Kidney (tissue), 22 donors: ENCODE measurements at places on chromosomes 6 and 20. TPM values are rescaled to one million over a fixed set of nuclear protein-coding genes. Genes with fewer than 3 reads are reported as not detected.

UNC93A gene
- not detected for total RNA-seq

TRIM15 gene
- 2.2 TPM for total RNA-seq

TRDN gene
- 0.19 TPM for total RNA-seq

RNF114 gene
- total RNA-seq, result 89.2 TPM

RCAN2 gene
- total RNA-seq, result 25.7 TPM

TMEM170B gene
- 3.7 TPM for total RNA-seq

HLA-A gene
- 695 TPM for total RNA-seq

BPIFB2 gene
- not detected for total RNA-seq

SLC22A3 gene
- 6.4 TPM for total RNA-seq

LTA gene
- 0.35 TPM for total RNA-seq

TMEM74B gene
- 0.54 TPM for total RNA-seq

TTLL9 gene
- 1.9 TPM for total RNA-seq

ZNFX1 gene
- 44.0 TPM for total RNA-seq

COX4I2 gene
- total RNA-seq, result 1.3 TPM

MUCL3 gene
- total RNA-seq, result 0.13 TPM

OPRM1 gene
- not detected for total RNA-seq

KCNK5 gene
- 77.0 TPM for total RNA-seq

HLA-DQA1 gene
- total RNA-seq, result 63.5 TPM

SNAP91 gene
- total RNA-seq, result 0.82 TPM

BHLHE23 gene
- not detected for total RNA-seq

CCN2 gene
- total RNA-seq, result 64.1 TPM

CLPSL1 gene
- total RNA-seq, result not detected

PEX7 gene
- 10.6 TPM for total RNA-seq

AFG1L gene
- 7.0 TPM for total RNA-seq

HCRTR2 gene
- total RNA-seq, result not detected

RNF217 gene
- 18.7 TPM for total RNA-seq

GPLD1 gene
- total RNA-seq, result 0.94 TPM

TBC1D32 gene
- 12.4 TPM for total RNA-seq

C6orf15 gene
- total RNA-seq, result not detected

SOX4 gene
- total RNA-seq, result 36.5 TPM

GNRH2 gene
- total RNA-seq, result not detected

YIPF3 gene
- total RNA-seq, result 107 TPM

HLA-DMB gene
- 78.0 TPM for total RNA-seq

SLC4A11 gene
- total RNA-seq, result 7.6 TPM

GTF2H4 gene
- 39.3 TPM for total RNA-seq

SOBP gene
- 9.5 TPM for total RNA-seq

UBD gene
- 33.5 TPM for total RNA-seq

SCRT2 gene
- not detected for total RNA-seq

CNR1 gene
- total RNA-seq, result 4.8 TPM

PCSK2 gene
- total RNA-seq, result 0.22 TPM

PIGU gene
- 15.9 TPM for total RNA-seq

WFDC10B gene
- total RNA-seq, result 0.60 TPM

BPIFB1 gene
- not detected for total RNA-seq

RIPOR3 gene
- 14.6 TPM for total RNA-seq

CTCFL gene
- not detected for total RNA-seq

MAP3K5 gene
- total RNA-seq, result 32.9 TPM

TMEM14A gene
- total RNA-seq, result 23.8 TPM

ULBP3 gene
- total RNA-seq, result 5.0 TPM

AGPAT4 gene
- 12.3 TPM for total RNA-seq

ERVFRD-1 gene
- total RNA-seq, result 0.57 TPM

MYCT1 gene
- total RNA-seq, result 14.2 TPM

TAAR2 gene
- total RNA-seq, result not detected

STXBP5 gene
- total RNA-seq, result 13.6 TPM

MAP7 gene
- 40.0 TPM for total RNA-seq
